ENCODE measurements at places on chromosomes 16 and 17. TPM values are rescaled to one million over a fixed set of nuclear protein-coding genes. Genes with fewer than 3 reads are reported as not detected.
A peak's percentile ranks its signal among the peaks of the same experiment; 100 is the strongest.

- no peak for DNase-seq
These were observed 11.3 kb downstream of the CACNG4 start for GRCh38 chr17:66975614-66976378.

AOC2 gene
- total RNA-seq = 0.36 TPM

DNA sequence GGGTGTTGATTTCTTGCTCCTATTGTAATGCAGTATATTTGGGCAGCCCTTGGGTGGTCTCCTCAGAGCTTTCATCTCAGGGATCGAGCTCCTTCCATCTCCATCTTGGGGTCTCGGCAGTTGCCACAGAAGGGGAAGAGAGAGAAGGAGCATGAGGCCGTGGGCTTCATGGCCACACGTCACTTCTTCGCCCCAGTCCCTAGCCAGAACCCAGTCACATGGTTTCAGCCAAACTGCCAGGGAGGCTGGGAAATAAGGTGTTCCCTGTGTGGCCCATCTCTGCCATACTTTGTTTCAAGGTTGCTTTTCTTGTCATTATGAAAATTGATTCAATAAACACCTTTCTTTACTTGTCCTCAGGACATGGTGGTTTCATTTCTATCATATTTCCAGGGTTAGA, 68.4 kb upstream of the NKD1 start:
- DNase-seq = no peak

CLEC18A gene
- total RNA-seq = under 0.01 TPM

RUNDC3A gene
- under 0.01 TPM for total RNA-seq

- no peak for DNase-seq
These were observed 14.1 kb downstream of the CCL4 start for GRCh38 chr17:36117505-36118382.

DNA sequence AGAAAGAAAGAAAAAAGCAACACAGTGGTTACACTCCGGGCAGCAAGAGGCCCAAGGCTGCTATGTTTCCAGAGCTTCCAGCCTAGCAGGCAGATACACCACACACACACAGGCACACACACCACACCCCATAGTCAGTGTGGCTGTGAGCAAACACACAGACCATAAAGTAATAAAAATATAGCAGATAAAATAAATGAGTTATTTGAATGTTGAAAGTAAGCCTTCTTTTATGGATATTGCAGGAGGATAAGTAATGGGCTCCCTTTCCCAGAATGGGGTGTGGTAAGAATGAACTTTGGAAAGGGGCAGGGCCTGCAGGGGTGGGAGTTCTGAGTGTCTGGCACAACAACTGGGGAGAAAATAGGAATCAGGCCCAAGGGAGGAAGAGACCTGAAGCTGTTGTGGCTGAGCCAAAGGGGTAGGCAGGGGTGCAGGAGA, 4.8 kb upstream of the CDK5RAP3 start:
- no peak for DNase-seq

- peak; percentile 31 for DNase-seq
These were observed 56.4 kb downstream of the MPRIP start for GRCh38 chr17:17098551-17099179.

- no peak for DNase-seq
These were observed 976 bp downstream of the CCL3L1 start for GRCh38 chr17:36195434-36196130.

DNA sequence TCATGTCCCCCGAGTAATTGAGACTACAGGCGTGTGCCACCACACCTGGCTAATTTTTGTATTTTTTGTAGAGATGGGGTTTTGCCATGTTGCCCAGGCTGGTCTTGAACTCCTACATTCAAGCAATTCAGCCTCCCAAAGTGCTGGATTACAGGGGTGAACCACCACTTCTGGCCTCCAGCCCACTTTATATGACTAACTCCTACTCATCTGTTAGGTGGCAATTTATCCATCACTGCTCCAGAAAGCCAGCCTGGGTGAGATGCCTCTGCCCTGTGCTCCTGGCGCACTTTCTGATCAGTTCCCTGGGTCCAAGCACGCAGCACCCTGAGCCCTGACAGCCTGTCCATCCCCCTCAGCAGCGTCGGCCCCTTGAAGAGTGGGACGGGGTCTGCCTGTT, 29.4 kb downstream of the ADAM11 start:
- DNase-seq = peak; percentile 11

DNA sequence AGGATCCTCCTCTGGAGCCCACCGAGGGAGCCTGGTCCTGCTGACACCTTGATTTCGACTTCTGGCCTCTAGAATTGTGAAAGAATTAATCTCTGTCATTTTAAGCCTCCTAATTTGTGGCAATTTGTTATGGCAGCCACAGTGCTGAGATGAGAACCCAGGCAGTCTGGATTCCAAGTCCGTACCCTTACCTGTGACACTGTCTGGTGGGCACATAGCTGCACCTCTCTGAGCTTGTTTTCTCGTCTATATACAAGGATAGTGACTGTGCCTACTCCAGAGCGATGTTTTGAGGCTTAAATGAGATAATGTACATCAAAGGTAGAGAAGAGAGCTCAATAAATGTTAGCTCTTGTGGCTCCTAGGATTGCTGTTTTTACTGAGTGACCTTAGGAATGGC, 128.4 kb upstream of the MPHOSPH6 start:
- DNase-seq = no peak

CDH15 gene
- total RNA-seq = 0.18 TPM

RSPRY1 gene
- total RNA-seq = 62.2 TPM

GRCh38 chr17:56910509-56911235, 3.2 kb downstream of the TRIM25 start:
- DNase-seq = no peak

TEKT1 gene
- total RNA-seq = not detected

- no peak for DNase-seq
These were observed 7.3 kb downstream of the RPRML start for GRCh38 chr17:46971647-46972300.

GRCh38 chr16:78524066-78524595, 424.7 kb downstream of the WWOX start:
- DNase-seq = no peak

DNA sequence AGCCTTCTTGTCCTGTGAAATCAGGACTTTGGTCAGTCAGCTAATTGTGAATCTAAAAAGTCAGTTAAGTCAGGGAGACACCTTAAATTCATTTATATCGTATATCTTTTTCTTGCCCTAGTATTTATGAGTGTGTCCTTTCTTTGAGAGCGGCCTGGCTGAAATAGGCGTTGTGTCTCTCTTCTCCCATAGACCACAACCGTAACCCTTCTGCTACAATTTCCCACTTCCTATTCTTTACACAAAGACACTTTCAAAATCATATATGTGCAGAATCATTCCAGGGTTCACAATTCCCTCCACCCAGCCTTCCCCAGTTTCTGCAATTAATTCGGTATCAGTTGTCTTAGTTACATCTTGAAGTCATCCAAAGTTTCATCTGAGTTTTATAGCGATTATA, 14.0 kb upstream of the COTL1 start:
- DNase-seq = no peak

SLC6A4 gene
- total RNA-seq = under 0.01 TPM

ANKS3 gene
- total RNA-seq = 22.2 TPM

ENDOV gene
- 15.1 TPM for total RNA-seq

C17orf78 gene
- total RNA-seq = not detected

GRCh38 chr16:17135439-17135838, 335.3 kb downstream of the XYLT1 start:
- DNase-seq = no peak

- no peak for DNase-seq
These were observed 25.6 kb upstream of the CDRT4 start for GRCh38 chr17:15492791-15493692.

- peak; percentile 46 for DNase-seq
These were observed 4.7 kb downstream of the NOD2 start for GRCh38 chr16:50697881-50698767.

AANAT gene
- not detected for total RNA-seq

- no peak for DNase-seq
These were observed 6.9 kb downstream of the WIPI1 start for GRCh38 chr17:68450391-68450790.

Measured in IMR-90 (cell line).